ENCODE measurements at places on chromosomes 1 and 21.

DNA sequence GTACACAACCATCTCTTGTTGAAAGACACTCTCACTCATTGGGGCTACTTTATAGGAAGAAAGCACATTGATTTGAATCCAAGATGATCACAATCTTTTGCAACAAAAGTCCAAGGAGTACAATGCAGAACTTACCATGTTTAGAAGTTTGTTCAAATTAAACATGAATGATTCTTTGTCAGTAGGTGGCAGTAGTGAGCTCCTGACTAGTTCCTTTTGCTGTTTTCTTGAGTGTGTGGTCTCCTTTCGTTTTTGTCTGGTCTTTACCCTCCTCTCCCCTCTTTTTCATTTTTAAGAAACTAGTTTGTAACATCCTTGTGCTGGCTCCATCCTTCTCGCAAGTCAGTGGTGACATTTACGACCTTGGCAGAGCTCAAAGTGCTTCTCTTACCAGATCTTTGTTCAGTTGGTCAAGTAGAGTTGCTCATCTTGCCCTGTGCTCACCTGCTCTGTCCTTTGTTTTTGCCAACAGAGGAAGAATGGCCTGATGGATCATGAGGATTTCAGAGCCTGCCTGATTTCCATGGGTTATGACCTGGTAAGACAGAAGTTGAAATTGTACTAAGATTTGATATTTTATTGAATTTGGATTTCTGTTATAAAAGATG, 35.7 kb upstream of the MTR start:
- DNase-seq: no peak

DNA sequence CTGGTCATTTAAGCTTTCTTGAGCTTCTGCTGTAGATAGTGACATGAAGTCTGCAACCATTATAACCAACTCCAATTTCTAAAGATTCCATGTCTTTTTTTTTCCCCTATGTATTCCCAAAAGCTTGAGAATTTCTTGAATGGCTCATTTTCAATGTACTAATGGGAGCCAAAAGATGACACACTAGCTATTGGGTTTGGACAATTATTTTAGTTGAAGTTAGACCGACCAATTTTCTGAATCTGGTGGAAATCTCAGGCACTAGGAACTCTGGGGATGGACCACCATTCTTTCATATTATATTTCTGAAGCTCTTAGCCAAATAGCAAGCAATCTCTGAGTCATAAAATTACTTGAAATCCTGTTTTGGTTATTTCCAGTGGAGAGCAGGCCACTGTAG, 617.4 kb upstream of the ADAMTS5 start:
- DNase-seq: no peak

DNA sequence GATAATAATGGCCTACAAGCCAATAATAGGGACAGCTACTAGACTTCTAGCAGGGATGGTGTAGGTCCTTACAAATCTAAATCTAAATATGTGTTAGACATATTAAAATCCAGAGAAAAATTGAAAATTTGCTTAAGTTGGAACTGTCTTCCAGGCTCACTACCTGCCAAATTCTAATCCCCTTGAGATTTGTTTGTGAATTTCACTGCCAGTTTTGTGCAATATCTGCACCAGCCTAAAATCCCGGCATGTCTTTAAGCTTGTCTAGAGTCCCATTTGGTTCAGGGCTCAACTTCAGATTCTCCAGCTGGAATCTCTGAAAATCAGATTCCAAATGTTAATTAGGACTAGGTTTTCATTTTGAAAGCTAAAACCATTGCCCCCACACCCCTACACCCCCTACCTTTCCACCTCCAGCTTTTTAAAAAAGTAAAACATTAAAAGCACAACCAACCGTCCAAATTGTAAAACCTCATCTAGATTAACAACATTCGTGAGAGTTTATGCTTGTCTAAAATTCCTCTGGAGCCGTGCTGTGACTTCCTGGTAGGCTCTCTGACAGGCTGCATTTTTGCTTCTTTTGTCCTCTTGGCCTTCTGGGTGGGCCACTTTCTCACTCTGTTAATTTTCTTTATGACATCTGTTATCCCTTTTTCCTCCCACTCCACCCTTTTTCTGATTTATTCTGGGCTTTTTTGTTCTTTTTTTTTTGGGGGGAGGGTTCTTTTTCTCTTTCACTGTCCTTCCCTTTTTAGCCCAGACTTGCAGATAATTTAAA, 348.7 kb downstream of the PAPPA2 start:
- DNase-seq: no peak

GRCh38 chr1:199054694-199055093, 415.9 kb downstream of the PTPRC start:
- no peak for DNase-seq

DNA sequence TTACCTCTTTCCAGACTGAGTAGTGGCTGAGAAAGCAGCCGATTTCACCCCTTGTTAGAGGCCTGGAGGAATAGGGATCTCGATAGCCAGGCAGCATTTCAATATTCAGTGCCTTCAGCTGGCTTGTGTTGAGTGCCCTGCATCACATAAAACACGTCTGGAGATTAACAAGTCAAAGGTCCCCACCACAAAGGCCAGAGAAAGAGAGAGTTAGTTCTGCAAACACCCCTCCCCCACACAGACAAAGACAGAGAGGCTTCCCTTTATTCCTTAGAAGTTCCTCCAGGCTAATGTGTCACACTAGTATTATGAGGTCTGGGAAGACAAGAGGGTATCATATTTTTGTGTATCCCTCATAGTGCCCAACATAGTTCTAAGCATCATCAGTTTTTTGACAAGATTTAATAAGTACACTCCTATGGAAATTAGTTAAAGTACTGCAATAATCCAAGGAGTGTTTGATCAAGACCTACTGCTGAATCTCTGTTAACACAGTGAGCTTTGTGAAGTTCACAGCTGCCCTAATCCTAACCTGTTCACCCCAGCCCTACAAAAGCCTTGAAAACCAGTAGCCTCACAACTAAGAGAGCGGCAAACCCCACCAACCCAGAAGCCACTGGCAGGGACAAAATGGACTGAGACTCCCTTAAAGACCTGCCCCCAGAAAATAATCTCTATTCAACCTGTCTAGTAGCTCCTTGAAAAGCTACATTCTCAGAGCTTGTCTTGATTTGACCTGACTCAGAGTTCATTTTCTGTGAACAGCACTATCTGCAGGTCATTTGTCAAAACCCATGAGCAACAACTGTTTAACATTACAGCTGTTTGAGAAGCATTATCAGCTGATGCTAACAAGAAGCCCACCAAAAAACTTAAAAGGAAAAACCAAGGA, 91.9 kb downstream of the COLGALT2 start:
- no peak for DNase-seq

GRCh38 chr1:7093297-7093696, 308.0 kb downstream of the CAMTA1 start:
- DNase-seq: no peak

DNA sequence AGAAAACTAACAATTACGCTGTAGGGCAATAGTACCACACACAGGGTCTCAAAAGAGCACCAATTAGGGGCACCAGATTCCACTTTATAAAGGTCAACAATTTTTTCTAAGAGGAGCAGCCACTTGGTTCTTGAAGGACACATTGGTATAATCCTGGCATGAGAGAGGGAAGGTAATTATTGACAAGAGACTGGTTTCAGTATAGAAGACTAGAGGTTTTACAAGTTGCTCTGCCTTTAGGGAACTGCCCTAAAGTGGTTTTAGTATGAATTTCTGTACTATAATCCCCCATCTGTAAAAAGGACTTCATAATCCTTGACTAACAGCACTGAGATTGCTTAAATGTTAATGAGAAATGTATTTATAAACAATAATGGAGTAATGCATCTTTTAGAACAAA, 648.5 kb upstream of the PTBP2 start:
- DNase-seq: no peak

- no peak for DNase-seq
Measured at GRCh38 chr21:33283203-33283602, 17.0 kb downstream of the IL10RB start.

GRCh38 chr21:30676737-30677136, 34.1 kb downstream of the KRTAP20-3 start:
- DNase-seq: no peak

DNA sequence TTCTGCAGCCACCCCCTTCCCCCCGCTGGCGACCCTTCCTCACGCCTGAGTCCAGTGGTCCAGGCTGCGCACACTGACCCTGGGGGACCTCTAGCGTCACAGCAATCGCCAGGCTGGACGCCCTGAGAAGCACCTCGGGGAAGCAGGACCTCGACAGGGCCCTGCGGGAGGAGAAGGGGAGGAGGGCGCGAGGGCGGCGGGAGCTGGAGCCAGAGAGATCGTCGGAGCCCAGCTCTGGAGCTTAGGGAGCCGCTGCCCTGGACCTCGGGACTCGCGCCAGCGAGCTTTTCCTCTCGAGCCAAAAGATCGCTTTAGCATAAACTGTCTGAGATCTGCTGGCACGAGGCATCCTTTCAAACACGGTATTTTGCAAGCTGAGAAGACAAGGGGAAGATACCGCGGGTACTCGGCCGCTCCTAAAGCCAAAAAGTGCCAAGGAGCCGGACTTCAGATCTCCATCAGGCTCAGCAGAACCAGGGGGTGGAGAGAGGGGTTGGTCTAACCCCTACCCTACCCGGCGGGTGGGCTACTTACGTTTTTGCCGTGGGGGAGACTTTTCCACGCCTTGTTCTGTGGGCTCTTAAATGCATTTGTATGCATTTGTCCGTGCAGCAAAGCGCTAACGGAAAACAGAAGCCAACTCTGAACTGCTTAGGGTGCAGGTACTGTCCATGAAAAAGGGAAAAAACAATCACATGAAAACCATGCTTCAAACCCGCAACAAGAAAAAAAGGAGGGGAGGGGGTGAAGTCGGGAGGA, 586 bp downstream of the COL24A1 start:
- DNase-seq: no peak

DNA sequence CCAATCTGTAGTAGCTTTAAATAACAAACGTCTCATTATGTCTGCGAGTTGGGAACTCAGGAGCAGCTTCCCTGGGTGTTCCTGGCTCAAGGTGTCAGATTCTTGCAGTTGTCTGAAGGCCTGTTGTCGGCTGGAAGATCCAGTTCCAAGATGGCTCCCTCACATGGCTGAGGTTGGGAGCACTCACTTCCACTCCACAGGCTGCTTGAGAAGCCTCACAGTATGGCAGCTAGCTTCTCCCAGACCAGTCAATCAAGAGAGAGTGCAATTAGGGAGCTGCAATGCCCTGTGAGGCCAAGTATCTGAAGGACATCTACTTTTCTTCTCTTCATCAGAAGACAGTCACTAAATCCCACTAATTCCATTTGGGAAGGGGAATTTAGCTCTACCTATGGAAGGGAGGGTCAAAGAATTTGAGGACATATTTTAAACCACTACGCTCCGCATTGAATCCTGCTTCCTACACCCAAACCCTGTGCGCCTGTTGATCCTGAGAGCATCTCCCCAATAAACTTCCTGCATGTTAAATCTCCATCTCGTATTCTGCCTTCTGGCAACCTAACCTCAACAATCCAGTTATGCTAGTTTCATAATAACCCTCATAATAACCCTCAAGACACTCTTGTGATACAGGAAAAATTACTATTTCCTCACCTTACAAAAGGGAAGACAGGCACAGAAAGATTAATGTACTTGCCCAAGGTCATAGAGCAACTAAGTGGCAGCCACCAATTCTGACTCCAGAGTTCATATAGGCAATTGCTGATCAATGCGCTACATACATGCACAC, 3.6 kb upstream of the VPS26C start:
- DNase-seq: no peak

- DNase-seq: no peak
Measured at GRCh38 chr1:17027900-17028299, 16.2 kb upstream of the ATP13A2 start.

GRCh38 chr1:215344539-215344938, 222.6 kb upstream of the KCTD3 start:
- DNase-seq: no peak

DNA sequence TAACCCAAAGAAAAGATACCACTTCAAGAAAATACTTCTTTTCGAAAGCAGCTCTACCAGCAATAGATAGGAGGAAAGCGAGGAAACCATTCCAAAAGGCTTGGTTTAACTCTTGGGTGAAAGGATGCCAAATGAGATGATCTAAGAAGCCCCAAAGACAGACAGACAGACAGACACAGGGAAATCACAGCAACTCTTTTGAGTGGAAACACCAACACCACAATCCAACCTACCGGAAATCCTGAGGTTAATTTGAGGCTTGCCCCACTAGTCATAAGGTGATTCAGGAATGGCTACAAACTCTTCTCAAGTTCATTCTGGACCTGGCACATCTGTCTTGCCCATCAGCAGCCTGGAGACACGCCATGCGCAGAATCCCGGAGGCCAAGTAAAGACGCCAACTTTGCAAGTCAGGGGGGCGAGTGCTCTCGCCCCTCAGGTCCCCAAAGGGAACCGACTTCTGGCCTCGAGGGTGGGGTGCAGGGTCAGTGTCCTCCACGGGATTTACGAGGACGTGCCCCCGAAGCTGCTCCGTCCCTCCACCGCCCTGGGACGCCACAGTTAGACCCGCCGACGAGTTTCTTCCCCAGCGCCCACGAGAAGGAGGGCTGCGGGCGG, 778 bp downstream of the EVI5 start:
- peak; percentile 12 for DNase-seq

- DNase-seq: no peak
Measured at GRCh38 chr21:42199868-42200463, 19.0 kb upstream of the ABCG1 start.

DNA sequence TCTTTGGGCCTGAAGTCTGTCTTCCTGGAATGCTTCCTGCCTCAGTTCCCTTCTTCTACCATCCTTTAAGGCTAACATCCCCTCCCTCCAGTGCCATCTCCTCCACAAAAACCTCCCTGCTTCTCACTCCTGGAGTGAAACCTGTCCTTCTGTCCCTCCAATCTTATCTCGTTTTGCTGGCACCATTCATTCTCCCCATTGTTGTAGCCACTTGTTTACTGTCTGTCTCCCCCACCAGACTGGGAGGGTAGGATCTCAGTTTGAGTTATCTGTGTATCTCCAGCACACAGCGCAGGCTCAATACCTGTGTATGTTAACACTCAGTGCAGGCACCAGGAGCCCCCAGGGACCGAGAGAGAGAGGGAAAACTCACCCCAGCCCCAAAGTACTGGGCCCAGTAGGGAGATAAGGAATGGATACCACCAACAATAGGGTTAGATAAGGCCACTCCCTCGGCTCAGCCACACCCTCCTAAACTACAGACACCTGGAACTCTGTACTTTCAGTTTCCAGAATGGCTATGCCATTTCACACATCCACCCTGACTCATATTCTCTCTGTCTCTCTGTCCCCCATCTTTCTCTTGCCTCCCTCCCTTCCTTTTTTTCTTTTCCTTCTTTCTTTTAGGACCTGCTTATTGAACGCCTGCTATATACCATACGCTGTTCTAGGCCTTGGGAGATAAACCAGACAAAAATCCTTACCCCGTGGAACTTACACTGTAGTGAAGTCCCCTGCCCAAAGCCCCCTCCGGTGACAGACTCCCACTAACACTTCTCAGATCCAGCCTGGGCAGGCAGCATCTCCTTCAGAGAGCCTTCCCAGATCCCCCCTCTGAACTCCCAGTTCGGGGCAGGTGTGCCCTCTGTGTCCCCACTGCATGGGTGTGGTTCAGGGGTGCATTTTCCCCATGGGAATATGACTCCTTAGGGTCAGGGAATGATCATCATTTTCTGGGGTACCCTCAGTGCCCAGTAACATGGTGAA, 3.3 kb upstream of the SSBP3 start:
- no peak for DNase-seq

GRCh38 chr1:204493145-204493983, 1.2 kb downstream of the PIK3C2B start:
- DNase-seq: no peak

GRCh38 chr1:223707256-223708000, 4.9 kb upstream of the CAPN2 start:
- DNase-seq: no peak

GRCh38 chr1:232602622-232603021, 27.3 kb downstream of the SIPA1L2 start:
- DNase-seq: no peak
